ENCODE measurements at places on chromosomes 16 and 17.
A peak's percentile ranks its signal among the peaks of the same experiment; 100 is the strongest.

- DNase-seq: no peak
Observed at GRCh38 chr17:83147280-83147679, 67.9 kb downstream of the METRNL start.

GRCh38 chr16:72978212-72978611 is 69.7 kb downstream of the ZFHX3 start:
- no peak for DNase-seq

DNA sequence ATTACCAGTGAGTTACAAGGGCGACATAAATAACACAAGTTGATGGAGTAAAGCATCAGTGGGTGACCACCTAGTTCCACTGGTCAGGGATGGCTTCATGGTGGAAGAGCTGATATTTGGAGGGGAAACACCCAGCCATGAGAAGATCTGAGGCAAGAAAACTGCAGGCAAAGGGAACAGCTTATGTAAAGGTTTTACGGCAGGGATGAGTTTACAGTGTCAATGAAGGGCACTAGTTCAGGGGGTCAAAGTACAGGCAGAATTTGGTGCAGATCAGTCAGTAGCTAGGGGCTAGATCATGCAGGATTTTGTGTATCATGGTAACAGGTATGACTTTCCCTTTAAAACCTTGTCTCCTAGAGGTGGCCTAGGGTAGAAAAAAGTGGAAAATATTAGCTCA is 339.6 kb downstream of the PMP22 start:
- no peak for DNase-seq

DNA sequence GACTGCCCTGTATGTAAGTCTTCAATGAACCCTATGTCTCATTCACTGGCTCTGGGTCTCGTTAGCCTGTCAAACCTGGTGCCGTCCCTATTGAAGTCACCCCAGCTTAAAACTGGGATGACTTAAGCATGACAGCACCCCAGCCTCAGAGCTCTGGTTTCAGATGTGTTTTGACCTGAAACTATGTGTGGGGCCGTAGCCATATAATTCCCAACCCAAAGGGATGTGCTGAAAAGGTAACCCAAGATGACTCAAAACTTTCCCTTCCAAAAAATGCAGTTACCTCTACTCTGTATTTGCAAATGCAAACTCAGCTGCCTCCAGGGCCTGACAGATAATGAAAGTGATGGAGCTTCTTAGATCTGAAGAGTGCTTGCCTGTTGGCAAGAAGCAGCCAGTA is 478.3 kb upstream of the ERCC4 start:
- DNase-seq: no peak

- no peak for DNase-seq
Observed at GRCh38 chr16:10992797-10993196, 48.4 kb downstream of the CLEC16A start.

GRCh38 chr17:27993723-27994310 is 48.7 kb upstream of the NLK start:
- no peak for DNase-seq

DNA sequence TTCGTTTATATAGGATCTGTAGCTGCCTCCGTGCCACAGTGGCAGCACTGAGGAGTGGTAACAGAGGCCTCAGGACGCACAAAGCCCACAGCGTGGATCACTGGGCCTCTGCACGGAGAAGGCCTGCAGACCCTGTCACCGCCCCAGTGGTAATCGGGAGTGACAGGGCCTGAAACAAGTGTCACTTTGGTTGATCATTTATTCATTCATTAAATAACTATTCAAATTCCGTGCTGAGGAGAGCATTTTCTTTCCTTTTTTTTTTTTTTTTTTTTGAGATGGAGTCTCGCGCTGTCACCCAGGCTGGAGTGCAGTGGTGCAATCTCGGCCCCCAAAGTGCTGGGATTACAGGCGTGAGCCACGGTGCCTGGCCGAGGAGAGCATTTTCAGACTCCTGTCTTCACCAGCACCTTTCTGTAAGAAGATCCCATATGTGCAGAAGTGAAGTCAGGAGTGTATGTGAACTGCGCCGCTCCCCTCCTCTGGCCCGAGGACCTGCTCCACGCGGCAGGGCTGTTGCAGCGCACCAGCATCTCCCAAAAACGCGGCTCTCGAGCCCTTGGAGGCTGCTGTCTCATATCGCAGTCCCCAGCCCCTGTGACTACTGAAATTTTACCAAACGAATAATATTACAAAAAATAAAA is 44.9 kb upstream of the TRAP1 start:
- DNase-seq: no peak

GRCh38 chr17:28744104-28744971 is 527 bp downstream of the TRAF4 start:
- no peak for DNase-seq

DNA sequence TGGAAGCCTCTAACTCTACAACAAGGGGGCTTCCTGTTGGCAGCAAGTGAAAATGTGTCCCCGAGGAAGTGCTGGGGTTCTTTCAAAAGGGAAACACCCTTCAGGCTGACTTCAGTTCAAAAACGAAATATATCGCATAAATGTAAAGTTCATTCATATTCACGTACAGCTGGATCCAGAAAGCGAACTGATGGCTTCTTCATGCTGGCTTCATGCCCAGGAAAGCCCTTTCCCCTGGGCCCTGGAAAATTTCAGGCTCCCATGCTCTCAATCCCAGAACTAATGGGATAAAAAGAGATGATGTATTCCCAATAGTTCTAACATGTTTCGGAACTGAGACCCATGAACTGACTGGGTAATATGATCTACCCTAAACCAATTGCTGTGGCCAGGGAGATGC is 104.7 kb upstream of the CDH13 start:
- DNase-seq: no peak

DNA sequence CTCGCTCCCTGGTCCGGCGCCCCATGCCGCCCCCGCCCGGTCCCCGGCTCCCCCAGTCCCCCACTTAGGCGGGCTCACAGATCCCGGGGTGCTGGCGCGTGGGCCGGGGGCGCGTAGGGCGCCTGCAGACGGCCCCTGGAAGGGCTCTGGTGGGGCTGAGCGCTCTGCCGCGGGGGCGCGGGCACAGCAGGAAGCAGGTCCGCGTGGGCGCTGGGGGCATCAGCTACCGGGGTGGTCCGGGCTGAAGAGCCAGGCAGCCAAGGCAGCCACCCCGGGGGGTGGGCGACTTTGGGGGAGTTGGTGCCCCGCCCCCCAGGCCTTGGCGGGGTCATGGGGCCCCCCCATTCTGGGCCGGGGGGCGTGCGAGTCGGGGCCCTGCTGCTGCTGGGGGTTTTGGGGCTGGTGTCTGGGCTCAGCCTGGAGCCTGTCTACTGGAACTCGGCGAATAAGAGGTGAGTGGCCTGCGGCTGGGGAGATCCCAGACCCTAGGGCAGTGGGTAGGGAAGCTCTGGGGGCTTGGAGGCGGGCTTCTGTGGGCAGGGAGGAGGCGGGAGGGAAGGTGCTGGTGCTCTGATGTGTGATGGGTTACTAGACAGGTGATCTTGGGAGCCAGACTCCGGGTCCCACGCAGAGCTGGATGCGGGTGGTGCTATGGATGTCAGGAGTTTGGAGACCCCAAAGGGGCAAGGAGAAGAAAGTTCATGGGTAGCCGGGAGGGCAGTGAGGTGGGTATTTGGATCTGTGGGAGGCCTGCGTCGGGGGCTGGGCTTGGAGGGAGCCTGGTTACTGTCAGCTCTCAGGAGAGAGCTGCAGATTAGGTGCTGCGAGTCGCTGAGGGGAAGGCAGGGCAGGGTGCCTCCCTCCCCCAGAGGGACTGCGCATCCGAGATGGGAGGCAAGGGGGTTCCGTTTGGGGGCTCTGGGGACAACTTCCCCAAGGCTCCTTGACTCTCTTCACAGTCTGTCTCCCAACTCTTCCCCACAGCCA is 560 bp downstream of the EFNB3 start:
- no peak for DNase-seq

DNA sequence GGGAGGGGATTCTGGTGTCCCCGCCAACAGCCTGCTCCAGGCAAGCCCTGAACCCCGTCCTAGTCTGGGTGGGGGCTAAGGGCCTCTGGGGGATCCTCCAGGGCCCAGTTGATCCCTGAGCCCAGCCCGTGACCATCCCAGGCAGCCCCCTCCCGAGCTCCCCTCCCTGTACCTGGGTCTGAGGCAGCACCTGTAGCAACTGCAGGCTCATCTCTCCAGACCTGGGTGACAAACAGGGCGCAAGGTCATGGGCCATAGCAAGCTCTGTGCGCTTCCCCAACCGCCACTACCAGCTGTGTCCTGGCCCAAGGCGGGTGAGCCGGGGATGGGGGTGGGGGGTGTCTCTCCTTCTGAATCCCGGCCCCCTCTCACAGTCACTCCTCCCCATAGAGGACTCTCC is 10.6 kb downstream of the CNGB1 start:
- no peak for DNase-seq

DNA sequence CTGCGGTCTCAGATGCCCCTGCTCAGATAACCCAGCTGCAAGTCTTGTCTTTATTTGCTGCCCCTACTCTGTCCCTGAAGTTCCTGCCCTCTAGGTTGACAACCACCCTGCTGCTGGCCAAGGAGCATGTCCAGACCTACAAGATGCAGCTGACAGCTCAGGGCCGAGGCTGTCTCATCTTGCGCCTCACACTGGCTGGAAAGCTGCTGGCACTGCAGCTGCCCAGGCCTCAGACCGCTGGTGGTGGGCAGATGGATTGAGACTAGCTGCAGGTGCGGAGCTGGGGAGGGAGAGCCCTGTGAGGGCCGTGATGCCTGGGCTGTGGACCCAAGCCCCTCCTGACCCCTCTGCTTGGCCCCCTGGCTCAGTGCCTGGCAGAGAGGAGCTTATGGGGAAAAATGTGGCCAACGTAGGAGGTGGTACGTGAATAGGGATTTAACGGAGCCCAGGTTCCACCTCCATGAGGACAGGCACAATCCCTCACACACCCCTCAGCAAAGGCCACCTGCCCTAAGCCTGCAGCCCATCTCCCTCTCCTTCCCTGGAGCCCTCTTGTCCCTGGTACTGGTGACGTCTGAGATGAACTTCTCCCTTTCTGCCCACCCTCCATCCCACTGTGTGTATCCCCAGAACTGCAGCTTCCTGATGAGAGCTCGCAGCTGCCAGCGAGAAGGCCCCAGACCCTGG is 8.3 kb upstream of the GALK1 start:
- DNase-seq: no peak

DNA sequence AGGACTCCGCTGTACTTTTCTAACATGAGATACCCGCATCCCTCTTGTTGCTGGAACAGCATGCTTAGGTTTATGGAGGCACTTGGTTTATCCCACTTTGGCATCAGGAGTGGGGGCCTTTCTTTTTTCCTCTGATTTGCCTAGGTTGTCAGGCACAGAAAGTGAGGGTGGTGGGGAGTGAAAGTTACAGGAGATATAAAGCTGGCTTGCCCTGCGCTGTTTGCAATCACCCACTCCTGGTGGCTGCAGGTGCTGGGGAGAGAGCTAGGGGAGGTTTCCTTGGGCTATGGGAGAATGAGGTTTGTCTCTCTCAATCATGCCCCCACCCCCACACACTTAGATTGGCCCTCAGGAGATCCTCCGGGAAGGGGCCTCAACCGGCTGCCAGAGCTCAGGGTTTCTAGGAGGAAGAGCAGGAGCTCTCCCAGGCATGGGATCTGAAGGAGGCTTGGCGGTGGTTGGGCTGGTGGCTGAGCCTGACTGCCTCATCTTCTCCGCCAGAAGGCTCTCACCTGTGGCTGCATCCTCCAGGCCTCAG is 1.4 kb downstream of the WSCD1 start:
- DNase-seq: no peak

DNA sequence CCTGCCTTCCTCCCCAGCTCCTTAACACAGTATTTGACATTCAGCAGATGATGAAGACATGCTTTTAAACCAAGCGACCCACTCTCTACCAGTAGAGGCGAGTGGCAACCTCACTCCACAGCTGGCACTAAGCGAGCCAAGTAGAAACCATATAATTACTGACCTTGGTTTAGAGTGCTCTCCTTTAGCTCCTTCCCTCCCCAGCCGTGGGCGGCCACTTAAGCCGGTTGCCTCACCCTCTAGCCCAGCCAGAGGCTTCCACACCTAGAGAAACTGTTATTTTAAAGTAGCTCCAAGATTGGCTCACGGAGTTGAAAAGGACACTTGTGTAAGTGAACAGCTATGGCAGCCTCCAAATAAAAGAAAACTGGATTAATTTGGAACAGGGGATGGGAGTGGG is 109.1 kb upstream of the CRHR1 start:
- no peak for DNase-seq

GRCh38 chr16:89982318-89982717 is 33.8 kb downstream of the DEF8 start:
- no peak for DNase-seq

DNA sequence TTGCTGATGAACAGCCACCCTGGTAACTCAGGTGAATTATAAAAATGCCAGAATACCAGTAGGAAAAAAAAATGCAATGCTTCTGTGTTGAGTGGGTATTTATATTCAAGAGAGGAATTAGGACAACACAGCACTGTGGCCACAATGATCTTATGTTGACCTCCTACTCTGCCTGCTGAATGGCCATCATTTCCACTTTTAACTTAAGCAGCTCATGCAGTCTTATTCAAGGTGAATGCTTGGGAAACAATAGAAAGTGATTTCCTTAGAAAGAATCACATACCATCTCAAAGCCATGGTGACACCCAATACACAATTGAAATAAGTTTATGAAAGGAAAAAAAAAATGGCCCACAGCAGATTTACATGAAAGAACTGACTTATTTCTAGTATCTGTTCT is 224.0 kb downstream of the CDH8 start:
- DNase-seq: no peak

GRCh38 chr16:12182212-12182611 is 205.7 kb downstream of the SNX29 start:
- no peak for DNase-seq

DNA sequence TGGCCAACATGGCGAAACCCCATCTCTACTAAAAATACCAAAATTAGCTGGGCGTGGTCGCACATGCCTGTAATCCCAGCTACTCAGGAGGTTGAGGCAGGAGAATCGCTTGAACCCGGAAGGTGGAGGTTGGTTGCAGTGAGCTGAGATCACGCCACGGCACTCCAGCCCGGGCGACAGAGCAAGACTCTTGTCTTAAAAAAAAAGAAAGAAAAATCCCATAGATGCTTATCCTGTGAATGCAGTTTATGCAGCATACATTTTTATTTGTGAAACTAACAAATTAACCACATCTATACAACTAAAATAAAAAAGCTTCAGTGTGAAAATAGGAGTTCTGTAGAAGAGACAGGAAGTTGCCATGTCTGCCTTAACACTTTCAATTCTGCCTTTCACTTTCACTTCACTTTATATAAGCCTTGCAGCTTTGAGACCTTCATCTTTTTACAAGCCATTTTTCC is 7.1 kb downstream of the IGSF6 start:
- DNase-seq: no peak

DNA sequence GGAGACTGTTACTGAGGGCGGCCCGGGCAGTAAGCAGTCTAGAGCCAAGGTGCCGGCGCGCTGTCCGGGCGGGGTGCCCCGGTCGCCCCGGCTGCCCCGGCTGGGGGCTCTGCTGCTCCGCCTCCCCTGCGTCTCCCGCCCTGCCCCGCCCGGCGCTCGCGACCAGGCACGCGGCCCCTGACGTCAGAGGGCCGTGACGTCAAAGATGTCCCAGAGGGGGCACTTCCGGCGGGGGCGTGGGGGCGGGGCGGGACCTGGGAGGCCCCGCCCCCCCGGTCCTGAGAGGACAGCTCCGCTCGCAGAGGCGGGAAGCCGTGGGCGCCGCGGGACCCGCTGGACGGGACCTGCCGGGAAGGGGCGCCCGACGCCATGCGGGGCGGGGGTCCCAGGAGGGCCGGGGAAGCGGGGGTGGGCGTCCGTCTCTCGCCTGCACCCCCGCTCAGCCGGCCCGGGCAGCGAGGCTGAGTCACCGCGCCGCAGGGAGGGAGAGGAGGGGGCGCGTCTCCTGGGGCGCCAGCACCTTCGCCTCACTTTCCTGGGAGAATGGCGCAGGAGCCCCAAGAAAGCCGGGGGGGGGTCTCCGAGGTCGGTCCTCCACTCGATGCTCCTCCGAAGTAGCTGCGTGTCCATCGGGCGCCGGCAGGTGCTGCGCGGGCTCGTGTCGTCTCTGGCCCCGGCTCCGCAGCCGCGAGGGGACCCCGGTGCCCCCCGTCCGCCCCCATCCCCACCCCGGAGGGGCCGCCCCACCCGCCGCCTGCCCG is 4.4 kb upstream of the HIC1 start:
- DNase-seq: peak; percentile 61

Measured in activated gamma-delta T cell treated with anti-CD3 and anti-CD28 coated beads, Interleukin-2, amount 50 U/mL, for 16 hours (primary cell).